Kidney epithelial cell (primary cell): ENCODE measurements at places on chromosomes 3 and 15. TPM values are rescaled to one million over a fixed set of nuclear protein-coding genes. Genes with fewer than 3 reads are reported as not detected.

DNA sequence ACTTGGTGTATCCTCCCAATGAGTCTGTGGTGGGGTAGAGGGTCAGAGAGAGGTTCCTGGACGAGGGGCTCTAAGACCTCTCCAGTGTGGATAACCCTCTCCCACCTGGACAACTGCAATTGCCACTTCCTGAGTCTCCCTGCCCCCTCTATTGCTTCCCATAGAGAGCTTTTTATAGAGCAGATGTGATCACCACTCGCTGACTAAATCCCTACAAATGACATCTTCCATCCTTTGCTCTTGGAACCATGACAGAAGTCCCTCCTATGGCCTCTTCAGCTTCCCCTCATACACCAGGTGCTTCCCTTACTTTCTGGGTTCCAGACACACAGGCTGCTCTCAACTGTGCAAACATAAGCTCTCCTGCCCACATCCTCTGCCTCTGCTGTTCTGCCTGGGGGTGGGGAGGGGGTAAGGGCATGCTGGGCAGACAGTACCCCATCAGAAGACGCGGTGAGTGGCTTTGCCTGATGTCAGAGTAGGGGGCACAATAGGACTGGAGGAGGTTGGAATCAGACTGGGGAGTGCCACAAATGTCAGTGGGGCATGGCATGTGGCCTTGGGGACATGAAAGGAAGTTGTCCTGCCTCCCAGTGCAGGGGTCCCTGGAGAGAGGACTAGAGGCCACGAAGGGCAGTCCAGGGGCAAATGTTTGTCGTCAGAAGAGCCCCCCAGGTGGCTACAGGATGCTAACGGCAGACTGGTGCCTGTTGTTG, 15.2 kb downstream of the ITIH3 start:
- no peak for DNase-seq

- no peak for DNase-seq
Measured at GRCh38 chr3:13223574-13224237, 150.5 kb upstream of the IQSEC1 start.

DNA sequence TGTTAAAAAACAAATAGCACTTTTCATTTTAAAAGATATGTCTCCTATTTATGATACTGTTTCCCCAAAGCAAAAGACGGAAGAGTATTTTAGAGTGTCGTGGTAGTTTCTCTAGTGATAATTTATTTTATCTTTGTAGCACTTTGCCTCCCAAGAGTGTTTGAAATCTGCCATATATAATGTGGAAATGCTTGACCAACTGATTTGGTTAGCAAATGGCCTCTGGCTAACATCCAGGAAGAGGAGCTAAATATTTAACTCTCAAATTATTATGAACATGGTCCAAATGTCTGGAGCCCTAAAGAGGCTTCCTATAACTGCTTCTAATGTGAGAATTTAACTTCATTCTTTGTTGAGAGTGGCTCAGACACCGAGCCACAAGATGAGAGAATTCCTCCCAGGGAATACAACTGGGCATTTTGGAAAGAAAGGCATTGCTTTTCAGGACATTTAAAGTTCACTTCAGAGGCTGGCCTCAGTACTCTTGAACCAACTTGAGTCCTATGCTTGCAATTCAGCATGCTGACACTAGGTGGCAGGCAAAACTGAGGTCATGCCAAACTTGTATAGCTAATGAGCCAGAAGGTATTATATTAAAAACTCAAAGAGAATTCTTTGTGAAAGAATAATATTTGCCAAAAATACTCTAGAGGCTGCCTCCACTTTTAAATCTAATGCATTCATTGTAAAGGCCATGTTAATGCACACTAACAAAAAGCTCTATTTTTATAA, 104.5 kb downstream of the RARB start:
- DNase-seq: no peak

Gene PAQR9
- total RNA-seq: 0.08 and 0.48 TPM in 2 replicates

Gene GOLGA8G
- not detected in 2 replicates for total RNA-seq

DNA sequence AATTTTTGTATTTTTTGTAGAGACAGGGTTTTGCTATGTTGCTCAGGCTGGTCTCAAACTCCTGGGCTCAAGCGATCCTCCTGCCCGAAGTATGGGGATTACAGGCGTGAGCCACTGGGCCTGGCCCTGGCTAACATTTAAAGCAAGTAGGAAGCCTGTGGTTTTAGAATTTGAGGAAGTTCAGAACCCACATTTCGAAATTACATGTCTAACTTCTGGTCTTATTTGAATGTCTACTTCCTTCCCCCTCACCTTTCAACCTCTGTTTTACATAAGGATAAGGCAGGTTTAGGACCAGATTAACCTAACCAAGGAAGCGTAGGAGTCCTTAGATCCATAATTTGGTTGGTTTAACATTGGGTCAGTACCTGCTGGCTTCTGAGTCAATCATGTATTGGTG, 120.5 kb upstream of the PROK2 start:
- no peak for DNase-seq

DNA sequence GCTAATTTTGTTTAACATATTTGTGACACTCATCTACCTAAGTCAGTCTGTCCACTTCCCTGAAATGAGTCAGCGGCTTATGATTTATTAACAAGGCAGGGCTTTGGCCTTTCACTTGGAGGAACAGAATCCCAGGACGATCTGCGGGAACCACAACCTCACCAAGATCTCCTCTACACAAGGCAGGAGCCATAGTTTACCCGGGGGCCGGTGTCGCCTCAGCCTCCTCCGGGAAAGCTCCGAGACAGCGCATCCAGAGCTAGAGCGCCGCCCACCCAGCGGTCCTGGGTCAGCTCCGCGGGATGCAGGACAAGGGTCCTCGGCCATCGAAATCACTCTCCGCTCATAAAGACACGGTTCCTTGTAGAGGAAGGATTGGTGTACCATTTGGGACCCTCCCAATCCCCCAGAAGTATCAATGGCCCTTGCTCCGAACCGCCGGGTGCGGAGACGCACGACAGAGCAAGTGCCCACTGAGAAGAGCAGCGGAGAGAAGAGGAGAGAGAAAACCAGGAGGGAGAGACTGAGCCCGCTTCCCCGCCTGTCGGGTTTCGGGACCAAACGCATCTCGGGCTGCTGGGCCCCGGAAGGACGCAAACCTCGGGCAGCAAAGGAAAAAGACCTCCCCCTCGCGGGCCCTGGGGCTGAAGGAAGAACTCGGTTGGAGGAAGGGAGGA, 13.1 kb upstream of the ALCAM start:
- DNase-seq: no peak

GRCh38 chr3:15781637-15782402, 16.0 kb downstream of the ANKRD28 start:
- no peak for DNase-seq

- no peak for DNase-seq
Measured at GRCh38 chr3:156638271-156638670, 36.1 kb upstream of the TIPARP start.

- no peak for DNase-seq
Measured at GRCh38 chr3:32757618-32758374, 60.0 kb upstream of the TRIM71 start.

- DNase-seq: no peak
Measured at GRCh38 chr3:188077160-188077799, 76.7 kb upstream of the LPP start.

Gene LRRC34
- 4.1 and 6.0 TPM in 2 replicates for total RNA-seq

Gene LYSMD4
- 7.9 and 24.8 TPM in 2 replicates for total RNA-seq

- DNase-seq: no peak
Measured at GRCh38 chr3:88616413-88616812, 466.7 kb downstream of the C3orf38 start.

Gene ERC2
- total RNA-seq: 6.0 and 17.0 TPM in 2 replicates

Gene MEGF11
- total RNA-seq: 0.55 and 0.63 TPM in 2 replicates

- DNase-seq: no peak
Measured at GRCh38 chr15:31125061-31125460, 23.5 kb upstream of the TRPM1 start.

DNA sequence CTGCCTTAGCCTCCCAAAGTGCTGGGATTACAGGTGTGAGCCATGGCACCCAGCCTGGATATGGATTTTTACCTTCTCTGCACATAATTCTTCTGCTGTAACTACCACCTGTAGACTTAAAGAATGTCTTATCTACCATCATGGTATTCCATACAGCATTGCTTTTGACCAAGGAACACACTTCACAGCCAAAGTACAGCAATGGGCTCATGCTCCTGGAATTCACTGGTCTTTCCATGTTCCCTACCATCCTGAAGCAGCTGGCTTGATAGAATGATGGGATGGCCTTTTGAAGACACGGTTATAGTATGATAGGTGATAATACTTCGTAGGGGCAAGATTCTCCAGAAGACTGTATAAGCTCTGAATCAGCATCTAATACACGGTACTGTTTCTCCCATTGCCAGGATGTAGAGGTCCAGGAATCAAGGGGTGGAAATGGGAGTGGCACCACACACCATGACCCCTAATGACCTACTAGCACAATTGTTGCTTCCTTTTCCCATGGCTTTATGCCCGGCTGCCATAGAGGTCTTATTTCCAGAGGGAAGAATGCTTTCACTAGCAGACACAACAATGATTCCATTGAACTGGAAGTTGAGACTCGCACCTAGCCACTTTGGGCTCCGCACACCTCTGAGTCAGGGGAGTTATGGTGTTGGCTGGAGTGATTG, 60.9 kb upstream of the CDV3 start:
- no peak for DNase-seq

- no peak for DNase-seq
Measured at GRCh38 chr15:84034578-84035398, 200.8 kb upstream of the GOLGA6L4 start.

DNA sequence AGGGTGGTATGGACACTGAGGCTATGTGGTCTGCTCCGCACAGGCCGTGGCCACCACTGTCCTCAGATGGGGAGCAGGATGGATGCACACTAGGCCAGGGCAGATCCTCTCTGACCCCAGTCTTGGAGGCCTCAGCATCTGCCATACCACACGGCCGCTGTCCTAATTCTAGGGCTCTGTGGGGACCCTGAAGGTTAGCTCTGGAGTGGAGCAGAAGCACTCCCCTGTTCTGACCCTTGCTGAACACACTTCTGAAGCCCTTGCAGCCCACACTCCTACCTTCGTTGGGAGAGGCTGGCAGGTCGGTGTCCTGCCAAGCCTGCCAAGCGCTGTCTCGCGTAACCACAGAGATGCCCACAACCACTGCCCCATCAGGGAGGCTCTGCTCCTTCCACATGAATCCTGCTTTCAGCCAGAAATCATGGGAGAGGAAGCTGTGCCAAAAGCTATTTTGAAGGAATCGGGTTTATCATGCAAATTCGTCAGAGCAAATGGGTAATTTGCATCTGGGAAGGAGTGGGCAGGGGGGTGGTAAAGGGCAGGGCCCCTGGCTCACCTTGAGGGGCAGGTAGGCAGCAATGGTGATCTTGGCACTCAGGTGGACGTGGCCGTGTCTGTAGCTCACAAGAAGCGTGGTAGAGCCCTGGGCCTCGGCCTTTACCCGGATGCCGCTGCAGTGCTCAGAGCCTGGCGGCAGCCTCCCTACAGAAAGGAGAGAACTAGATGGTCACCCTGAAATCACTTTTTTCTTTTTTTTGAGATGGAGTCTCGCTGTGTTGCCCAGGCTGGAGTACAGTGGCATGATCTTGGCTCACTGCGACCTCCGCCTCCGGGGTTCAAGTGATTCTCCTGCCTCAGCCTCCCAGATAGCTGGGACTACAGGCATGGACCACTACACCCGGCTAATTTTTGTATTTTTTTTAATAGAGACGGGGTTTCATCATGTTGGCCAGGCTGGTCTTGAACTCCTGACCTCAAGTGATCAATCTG, 54.4 kb downstream of the NUP210 start:
- DNase-seq: no peak

DNA sequence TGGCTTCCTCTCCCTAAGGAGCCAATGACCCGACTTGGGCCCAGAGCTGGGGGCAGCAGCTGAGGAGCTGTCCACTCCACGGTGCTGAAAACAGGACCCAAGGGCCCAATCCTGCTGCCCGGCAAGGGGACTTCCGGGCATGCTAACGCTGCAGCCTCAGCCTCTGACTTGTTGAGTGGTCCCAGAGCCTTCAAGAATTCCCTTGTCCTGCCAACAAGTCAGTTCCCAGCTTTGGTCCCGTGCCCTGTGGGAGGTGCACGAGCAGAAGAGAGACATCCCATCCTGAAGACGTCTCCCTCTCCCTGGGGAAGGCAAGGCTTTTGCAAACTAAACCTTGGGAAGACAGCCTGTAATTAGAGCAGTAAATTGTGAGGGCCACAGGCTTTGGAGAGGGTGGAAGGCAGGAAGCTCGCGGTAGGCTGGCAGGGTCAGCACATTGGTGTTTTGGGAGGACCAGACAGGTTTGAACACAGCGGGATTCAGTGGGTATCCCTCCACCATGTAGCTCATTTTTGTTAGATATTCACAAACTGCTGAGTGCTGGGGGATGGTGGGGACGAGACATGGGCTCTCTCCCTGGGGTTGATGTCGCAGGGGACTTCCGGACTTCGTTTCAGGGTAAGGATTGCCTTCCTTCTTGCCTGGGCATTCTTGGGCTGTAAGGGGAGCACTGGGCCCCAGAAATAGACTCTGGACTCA, 29.8 kb upstream of the PRR23E start:
- no peak for DNase-seq

GRCh38 chr15:87761736-87762509, 494.6 kb downstream of the NTRK3 start:
- no peak for DNase-seq

Gene SAMMSON
- not detected in 2 replicates for total RNA-seq

- no peak for DNase-seq
Measured at GRCh38 chr15:40428185-40428584, 12.6 kb upstream of the BAHD1 start.

Gene CHST2
- 14.5 and 16.2 TPM in 2 replicates for total RNA-seq

Gene PDE8A
- 26.7 and 31.5 TPM in 2 replicates for total RNA-seq

Gene GMPPB
- 44.0 and 53.2 TPM in 2 replicates for total RNA-seq

- no peak for DNase-seq
Measured at GRCh38 chr15:97082830-97083229, 752.3 kb downstream of the NR2F2 start.

Gene GPR171
- not detected in 2 replicates for total RNA-seq

GRCh38 chr15:80629355-80629754, 65.8 kb upstream of the ABHD17C start:
- no peak for DNase-seq

DNA sequence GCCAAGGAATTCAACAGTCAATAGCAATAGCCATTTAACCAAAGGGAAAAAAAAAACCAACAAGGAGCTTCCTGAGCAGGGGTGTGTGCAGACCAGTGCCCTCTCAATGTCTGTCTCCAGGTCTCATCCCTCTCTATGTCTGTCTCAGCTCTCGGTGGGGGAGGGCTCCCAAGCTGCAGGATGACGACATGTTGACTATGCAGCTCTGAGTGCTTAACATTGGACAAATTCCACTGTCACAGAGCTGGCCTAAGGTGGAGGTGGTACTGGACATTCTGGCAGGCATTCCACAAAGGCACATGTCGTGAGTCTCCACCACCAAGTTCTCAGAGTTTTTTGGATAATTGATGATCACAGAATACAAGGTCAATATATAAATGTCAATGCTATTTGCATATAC, 2.0 kb upstream of the CAPN7 start:
- DNase-seq: no peak

DNA sequence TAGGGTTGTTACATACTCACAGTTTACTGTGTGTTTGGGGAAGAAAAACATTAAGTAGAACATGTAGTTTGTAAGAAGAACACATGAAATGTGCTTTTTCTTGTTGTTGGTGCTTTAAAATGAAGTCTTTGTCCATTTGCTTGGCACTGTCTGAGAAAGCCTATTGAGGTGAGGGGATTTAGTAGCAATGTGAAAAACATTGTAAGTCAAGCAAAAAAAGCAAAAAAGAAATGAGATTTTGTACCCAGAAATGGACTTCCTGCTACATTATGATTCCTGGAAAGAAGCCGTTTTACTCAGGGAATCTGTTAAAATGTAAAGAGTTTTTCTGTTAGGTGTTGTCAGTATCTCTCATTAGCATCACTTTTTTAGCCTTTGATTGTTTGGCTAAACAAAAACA, 59.9 kb downstream of the KAT2B start:
- no peak for DNase-seq
